ENCODE measurements at places on chromosomes 5 and 9.
A peak's percentile ranks its signal among the peaks of the same experiment; 100 is the strongest.

DNA sequence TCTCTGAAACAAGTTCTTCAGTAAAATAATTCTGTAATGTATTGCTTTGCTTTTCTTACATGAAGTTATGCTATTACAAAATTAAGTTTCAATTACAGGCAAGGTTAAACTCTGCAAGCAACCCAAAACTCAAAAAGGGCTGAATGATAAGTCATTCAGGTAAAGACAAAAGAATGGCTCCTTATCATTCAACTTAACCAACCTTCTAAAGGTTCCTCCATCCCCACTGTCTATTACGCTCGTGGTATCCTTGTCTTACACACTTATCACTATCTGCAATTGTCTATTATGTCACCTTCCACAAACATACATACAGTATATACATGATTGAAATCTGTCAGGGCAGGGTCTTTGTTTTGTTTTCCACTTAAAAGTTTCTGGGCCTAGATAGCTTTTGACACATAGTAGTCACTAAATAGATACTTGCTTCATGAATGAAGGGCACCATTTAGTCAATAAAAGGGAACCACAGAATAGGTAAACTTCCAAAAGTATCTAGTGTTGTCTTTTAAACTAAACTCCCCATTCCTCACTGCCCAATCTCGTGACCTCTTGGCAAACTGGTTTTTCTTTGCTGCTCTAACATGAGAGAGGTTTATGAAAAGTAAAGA lies 6.9 kb downstream of the RPL37 start:
- DNase-seq = no peak

DNA sequence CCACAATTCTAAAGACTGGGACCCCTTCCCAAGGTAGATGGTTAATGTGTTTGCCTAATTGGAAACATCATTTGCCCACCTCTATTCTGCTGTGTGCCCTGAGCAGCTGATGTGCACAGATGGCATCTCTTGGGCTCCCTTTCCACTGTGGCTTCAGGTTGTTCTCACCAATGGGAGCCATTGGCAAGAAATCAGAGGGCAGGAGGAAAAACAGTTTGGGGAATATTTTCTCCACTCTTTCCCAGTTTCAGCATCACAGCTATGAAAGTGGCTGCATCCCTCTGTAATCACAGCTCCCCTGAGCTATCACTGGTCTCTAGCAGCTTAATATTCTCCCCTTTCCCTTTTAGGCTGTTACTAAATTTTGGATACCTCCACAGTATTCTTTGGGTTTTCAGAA lies 911.6 kb upstream of the SEMA6A start:
- no peak for DNase-seq

- no peak for DNase-seq
These were observed 16.0 kb downstream of the ERP44 start for GRCh38 chr9:100082782-100083181.

- DNase-seq = no peak
These were observed 9.1 kb downstream of the PRKACG start for GRCh38 chr9:69004836-69005235.

DNA sequence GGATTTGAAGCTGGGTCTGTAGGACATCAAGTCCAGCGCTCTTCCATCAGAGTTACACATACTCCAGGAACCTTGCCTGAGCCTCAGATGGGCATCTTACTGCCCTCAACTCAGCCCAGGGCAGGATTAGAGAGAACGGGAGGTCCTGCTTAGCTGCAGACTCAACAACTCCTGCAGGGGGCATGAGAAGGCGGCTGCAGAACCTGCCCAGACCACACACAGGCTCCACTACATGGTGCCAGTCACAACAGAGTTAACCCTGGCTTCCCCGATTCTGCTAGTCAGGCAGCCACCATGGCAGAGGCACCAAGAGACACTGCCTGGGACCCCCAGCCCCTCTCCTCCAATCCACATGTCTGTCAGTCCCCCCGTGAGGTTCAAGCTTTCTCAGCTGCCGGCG lies 23.9 kb upstream of the CPLX2 start:
- DNase-seq = peak; percentile 13

GRCh38 chr5:65556718-65557117 lies 6.2 kb downstream of the CENPK start:
- no peak for DNase-seq

DNA sequence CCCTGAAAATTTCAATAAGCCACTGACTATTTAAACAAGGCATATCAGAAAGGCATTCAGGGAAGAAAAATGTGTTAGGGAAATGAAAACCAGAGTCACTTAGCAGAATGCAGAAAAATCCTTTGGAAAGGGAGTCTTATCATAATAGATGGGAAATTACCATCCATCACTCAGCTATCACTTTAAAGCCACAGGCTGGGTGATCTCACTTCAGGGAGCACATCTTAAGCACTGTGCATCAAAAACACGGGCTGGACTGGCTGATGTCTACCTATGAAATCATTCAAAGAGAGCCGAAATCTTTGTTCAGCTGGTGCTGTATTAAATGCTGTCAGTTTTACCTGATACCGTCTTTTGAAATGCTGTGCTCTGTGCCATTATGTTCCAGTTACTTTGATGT lies 73.5 kb downstream of the C9orf57 start:
- DNase-seq = no peak

- DNase-seq = no peak
These were observed 4.4 kb downstream of the SLC22A4 start for GRCh38 chr5:132298298-132299212.

GRCh38 chr5:44385291-44385900 lies 3.8 kb downstream of the FGF10 start:
- no peak for DNase-seq

DNA sequence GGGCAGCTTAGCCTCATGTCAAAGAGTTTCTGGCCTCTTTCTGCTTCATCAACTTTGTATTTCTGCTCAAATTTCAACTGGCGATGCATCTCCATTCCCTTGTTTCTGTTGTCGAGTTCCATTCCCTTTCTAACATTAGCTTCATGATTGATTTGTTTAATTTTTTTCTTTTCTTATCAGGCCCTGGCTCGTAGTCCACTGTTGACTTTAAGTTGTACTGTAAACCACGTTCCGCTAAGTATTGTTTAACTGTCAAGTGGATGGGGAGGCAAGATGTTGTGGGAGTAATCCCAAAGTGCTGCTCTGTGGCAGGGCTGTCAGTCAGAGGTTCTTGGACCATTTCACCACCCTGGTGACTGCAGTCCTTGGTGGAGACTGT lies 309.1 kb downstream of the PSAT1 start:
- no peak for DNase-seq

DNA sequence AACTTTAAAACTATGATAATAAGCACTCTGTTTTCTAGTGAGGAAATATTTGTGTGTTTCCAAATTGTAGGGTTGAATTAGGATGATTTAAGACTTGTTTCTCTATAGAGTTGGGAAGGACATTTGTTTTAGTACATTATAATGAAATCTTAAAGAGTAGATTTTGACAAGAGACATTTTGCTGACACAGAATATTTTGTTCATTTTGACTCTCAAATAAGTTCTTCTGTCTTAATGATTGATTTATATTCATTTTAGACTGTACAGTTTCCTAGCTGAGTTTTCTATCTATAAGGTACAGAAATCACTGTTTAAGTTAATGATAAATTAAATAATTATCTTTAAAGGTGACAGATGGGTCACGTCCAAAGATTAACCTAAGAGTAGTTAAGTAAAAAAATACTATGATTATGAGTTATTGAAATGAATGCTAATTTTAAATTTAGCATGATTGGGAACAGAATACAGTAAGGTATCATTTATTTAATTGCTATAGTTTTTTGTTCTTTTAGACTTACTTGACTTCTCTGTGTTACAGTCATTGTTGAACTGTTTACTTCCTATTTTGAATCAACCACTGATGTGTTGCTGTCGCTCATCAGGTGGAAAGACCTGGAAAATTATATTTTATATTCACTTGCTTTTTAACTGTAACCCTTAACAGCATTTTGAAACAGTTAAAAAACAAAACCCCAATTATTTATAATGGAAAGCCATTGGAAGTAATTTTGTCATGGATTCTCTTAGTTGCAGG lies 19.5 kb downstream of the PBX3 start:
- no peak for DNase-seq

GRCh38 chr9:126149661-126150060 lies 177.0 kb upstream of the MVB12B start:
- DNase-seq = no peak

GRCh38 chr9:87751423-87751822 lies 25.5 kb downstream of the CTSL start:
- no peak for DNase-seq

- DNase-seq = no peak
These were observed 80.3 kb downstream of the RXRA start for GRCh38 chr9:134406366-134407120.

GRCh38 chr9:119802621-119803020 lies 433.4 kb upstream of the BRINP1 start:
- DNase-seq = no peak

DNA sequence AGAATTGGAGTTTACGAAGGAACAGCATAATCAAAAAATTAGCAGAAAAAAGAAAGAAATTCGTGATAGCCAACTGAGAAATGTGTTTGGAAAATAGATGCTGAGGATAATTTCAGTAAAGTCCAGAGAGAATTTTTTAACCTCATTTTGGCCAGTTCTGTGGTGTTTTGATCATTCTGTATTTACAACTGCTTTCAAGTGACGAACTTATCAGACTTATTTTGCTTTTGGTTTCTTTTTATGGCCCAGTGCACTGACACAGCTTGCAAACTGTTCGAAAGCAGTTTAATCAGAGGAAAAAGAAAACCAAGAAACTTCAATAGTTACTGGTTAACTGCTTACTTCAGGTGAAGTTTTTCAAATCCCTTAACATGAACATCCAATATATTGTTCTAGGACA lies 1.9 kb downstream of the SDHA start:
- no peak for DNase-seq

- no peak for DNase-seq
These were observed 311.3 kb downstream of the GADD45G start for GRCh38 chr9:89916001-89916597.

DNA sequence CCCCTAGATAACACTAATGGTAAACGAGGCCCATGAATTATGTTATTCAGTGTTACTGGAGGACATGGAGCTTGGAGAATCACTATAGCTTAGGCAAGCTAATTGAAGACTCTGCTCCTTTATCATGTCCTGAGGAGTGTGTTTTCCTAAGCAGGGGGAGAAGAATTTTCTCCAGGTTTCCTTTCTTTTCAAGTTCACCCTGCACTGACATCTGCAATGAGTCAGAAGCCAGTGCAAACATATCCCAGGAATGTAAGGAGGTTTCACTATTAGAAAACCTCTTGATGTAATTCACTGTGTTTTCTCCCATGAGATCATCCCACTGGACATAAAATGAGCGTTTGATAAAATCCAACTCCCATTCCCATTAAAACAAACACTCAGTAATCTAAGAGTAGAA lies 75.6 kb downstream of the DMRT2 start:
- DNase-seq = no peak

DNA sequence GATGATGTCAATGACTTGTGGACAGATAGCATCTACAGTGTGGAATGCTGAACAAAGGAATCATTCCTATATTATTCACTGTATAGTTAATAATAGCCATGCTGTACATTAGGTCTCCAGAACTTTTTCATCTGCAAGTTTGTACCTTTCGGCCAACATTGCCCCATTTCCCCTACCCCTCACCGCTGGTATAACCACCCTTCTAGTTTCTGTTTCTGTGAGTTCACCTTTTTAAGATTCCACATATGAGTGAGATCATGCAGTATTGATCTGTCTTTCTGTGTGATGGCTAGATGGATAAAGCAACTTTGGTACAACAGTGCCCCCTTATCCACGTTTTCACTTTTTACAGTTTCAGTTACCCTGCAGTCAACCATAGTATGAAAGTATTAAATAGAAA lies 18.8 kb upstream of the ALDH1B1 start:
- DNase-seq = no peak

Data from CD8-positive, alpha-beta T cell (primary cell).